ENCODE measurements at places on chromosomes 16 and 17.

- DNase-seq, result peak; percentile 73
Measured at GRCh38 chr17:66543526-66543925, 241.1 kb downstream of the PRKCA start.

- DNase-seq, result no peak
Measured at GRCh38 chr16:27999687-28000086, 63.8 kb downstream of the GSG1L start.

GRCh38 chr16:15604460-15605440 lies 38.2 kb downstream of the MARF1 start:
- no peak for DNase-seq

GRCh38 chr17:73541561-73541981 lies 102.7 kb downstream of the SDK2 start:
- no peak for DNase-seq

DNA sequence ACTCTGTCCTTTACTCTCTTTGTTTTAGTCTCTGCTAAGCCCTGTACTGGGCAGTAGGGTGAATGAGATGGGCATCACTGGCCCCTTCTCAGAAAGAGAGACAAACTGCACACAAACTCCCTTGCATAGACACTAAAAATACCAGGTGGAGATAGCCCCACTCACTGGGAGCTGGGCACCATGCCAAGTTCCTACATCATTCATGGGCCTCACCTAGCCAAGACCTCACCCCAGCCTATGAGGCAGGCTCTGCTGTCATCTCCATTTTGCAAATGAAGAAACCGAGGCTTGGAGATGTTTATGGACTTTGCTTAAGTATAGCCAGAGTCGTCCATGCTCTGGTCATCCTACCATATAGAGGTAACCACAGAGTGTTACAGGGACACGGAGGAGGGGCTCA lies 499.8 kb upstream of the CDH11 start:
- DNase-seq, result no peak

DNA sequence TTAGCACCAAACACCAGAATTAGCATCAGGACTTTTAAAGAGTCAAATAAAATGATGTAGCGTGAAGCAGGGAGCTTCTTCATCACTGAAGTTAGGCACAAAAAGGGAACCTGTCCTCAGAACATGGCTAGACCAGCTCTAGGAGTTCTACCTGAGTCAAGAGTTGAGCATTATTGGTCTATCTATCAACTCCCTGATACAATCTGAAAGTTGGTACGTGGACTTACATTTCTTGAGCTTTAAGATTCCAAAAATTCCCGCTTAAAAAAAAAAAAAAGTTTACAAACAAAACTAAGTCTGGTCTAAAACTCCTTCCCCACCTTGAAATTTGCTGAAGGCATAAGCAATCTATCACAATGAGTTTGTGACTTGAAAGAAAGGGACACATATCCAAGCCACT lies 12.3 kb downstream of the TLE7 start:
- no peak for DNase-seq

- no peak for DNase-seq
Measured at GRCh38 chr17:66835476-66835875, 559 bp downstream of the CACNG5 start.

- DNase-seq, result peak; percentile 67
Measured at GRCh38 chr16:17259751-17260270, 210.9 kb downstream of the XYLT1 start.

GRCh38 chr16:56889206-56889605 lies 24.2 kb downstream of the SLC12A3 start:
- no peak for DNase-seq

DNA sequence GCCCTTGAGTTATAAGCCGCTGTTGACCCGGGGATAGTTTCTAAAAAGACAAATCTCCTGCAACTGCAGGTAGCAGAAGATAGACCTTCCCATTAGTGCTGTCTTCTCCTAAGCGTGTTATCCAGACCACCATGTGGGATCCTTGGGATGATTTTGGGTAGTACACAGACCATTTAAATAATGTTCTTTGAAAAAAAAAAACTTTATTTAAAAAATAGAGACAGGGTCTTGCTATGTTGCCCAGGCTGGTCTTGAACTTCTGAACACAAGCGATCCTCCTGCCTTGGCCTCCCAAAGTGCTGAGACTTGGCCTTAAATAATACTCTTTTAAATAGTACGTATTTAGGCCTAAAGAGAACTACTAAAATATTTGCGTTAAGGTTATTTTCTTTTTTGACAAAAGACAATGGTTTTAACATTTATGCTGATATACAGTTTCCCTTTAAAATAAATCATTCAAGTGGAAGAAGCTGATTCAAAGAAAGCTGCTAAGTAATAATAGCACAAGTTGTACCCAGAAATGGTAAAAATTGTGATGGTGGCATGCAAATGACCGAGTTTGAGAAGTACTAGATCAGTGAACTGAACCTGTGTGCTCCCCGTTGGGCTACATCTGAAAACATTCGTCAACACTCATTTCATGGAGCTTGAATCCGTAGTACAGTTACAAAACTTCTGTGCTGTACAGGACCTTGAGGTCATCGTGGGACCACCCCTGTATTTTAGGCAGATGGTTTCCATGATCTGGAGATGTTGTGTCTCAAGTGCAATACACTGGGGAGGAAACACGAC lies 24.0 kb downstream of the SMARCE1 start:
- DNase-seq, result no peak

GRCh38 chr16:79757163-79757562 lies 156.6 kb upstream of the MAF start:
- DNase-seq, result peak; percentile 15

- peak; percentile 22 for DNase-seq
Measured at GRCh38 chr17:28944862-28945741, 6.2 kb downstream of the PHF12 start.

DNA sequence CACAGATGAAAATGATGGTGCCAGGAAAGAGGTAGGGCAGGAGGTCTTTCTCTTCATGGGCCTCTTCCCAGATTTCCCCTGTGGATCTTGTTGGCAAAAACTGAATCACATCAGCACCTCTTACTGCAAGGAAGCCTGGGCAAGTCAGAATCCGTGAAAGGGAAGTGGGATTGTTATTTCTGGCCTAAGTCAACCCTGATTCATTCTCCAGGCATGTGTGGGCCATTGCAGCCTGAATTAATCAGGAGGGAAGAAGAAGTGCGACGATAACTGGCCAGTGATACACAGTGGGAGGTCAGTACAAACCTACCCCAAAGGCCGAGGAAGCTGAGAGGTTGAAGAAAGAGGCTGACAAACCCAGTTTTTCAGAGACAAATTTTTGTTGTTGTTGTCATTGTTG lies 17.9 kb upstream of the NSMCE1 start:
- DNase-seq, result peak; percentile 94

DNA sequence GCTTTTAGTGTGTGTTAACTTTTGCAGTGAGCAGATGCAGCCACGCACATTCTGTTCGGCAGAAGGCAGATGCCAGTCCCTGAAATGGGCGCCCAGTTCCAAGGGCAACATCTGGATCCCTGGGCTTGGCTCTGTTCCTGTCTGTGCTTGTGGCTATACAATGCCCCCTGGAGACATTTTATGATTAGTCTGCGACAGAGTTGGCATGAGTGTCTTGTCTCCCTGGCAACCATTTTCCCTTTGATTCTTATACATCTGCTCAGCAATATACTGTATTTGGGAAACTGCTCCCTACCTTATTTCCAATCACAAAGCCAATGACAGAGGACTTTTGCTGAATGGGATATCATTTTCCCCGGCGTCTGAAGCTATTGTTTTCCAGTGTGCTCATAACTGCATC lies 1629.5 kb upstream of the GOT2 start:
- DNase-seq, result no peak

- peak; percentile 62 for DNase-seq
Measured at GRCh38 chr17:45018848-45019711, 32.4 kb downstream of the DCAKD start.

DNA sequence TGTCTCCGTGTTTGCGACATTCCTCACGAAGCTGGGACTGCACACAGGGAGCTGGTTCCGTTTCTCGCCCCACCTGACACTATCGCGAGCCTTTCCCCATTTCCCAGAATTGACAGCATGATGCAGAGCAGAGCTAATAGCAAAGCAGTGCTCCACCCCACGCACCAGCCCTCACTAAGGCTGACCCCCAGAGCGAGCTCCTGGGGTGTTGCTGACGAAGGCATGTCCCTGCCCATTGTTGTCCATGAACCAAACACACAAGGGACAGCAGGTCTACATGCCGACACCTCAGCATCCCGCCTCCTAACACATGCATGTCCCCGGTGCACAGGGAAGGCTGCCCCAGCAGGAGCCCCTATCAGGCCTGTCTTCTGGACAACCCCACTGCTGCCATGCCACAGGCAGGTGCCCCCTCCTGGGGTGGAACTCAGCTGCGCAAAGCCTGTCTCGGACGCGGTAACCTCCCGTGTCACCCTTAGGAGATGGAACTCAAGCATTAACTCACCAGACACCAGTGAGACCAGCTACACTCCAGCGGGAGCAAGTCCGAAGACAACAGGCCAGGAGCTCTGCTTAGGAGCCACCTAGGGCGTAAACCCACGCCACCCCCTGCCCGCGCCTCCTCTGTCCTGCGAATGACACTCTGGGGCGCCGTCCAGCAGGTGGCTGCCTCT lies 16.9 kb upstream of the TRAP1 start:
- no peak for DNase-seq

DNA sequence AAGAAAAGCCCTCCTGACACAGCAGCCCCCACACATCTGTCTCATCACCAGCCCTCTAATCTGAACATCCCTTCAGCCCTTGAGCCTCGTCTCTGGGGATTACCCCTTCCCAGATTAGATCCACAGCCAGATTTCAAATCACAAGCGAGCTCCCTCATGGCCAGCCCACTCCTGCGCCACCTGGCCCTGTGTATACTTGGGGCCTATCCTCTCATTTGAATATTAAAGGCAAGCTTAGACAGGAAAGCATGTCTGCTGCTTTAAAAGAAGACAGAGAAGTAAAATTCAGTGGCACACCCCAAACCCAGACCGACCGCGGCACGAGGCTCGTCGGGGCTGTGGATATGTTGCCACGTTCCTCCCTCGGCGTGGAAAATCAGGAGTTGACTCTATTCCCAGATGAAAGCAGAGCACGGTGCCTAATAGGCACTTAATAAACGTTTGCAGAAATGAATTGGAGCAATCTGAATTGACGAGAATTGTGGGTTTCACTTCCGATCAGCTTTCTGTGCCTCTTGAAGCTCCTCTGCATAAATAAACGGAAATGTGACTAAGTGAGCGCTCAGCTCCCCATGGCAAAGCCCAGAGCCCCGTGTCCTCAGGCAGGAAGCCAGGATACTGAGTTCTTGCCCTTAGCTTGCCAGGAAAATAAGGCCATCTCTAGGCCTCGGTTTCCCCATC lies 108.0 kb downstream of the CCDC182 start:
- DNase-seq, result no peak

DNA sequence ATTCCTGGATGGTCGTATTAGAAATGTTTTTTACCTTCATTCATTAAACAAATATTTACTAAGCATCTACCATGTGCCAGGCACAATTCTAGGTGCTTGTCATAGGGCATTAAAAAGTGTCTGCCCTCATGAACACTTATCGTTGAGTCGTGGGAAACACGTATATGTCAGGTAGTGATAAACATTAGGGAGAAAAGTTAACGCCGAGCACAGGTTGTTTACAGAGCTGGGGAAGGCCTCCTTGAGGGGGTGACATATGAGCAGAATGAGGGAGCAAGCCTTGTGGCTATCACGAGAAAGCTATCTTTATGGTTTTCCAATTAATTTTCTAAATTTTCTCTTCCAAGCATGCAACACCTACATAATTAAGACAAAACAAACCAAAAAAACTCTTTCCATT lies 985 bp upstream of the ZNF213 start:
- DNase-seq, result no peak

GRCh38 chr16:17518441-17518840 lies 47.7 kb upstream of the XYLT1 start:
- peak; percentile 91 for DNase-seq

- DNase-seq, result no peak
Measured at GRCh38 chr17:53924530-53925455, 102.1 kb downstream of the KIF2B start.

DNA sequence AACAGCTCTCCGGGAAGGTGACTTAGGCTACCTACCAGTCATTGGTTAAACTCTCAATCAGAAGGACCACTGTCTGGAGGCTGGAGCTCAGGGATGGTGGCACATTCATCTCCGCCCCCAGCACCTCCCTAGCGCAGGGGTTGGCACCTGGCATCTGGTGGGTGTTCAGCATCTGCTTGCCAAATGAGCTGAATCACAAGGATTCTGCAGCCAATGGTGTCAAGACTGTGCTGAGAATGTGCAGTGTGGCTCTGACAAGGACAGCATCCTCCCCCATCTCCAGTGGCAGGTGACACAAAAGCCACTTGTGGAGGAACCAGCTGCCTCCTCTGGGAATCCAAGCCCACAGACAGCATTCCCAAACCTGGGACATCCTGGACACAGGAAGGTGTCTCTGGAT lies 35.2 kb downstream of the PLXDC1 start:
- DNase-seq, result no peak

DNA sequence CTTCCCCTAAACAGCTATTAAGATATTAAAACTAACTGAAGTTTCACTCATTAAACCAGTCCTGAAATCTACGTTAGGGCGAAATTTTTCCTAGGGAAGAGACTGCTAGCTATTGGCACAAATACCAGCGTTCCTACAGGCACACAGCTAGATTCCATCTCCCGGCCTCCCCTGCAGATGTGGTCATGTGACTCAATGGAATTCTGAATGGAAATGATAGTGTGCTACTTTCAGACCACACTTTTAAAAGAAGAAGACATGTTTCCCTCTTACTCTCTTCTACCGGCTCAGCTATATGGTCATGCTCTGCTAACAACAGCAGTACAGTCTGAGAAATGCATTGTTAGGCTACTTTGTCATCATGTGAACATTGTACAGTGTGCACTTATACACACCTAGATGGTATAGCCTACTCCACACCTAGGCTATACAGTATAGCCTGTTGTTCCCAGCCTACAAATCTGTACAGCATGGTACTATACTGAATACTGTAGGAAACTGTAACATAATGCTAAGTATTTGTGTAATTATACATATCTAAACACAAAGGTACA lies 31.4 kb downstream of the OGFOD1 start:
- no peak for DNase-seq

DNA sequence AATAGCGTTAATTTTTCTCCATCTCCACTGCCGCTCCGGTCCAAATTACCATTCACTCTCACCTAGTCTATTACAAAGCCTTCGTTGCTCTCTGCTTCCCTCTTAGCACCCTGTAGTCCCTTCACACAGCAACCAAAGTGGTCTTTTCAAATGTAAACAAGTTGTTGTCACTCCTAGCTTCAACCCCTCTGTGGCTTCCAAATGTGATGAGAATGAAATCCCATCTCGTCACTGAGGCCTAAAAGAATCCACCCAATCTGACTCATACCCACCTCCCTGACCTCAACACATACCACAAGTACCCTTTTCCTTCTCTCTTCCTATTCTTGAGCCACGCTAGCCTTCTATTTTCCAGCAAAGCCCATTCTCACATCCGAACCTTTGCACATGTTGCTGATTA lies 2.2 kb upstream of the PELP1 start:
- DNase-seq, result peak; percentile 18

GRCh38 chr16:65745-66144 lies 6.7 kb downstream of the RHBDF1 start:
- DNase-seq, result peak; percentile 65
